ENCODE measurements at places on chromosomes 1 and 21. TPM values are rescaled to one million over a fixed set of nuclear protein-coding genes. Genes with fewer than 3 reads are reported as not detected.

GRCh38 chr1:156356875-156357534, 12.0 kb upstream of the RHBG start:
- no peaks in the 10 kb centered on the region for H3K36me3 ChIP-seq
- no peak overlapping the region for H3K27ac ChIP-seq
- H3K27me3 ChIP-seq, result peaks cover 42% of the 10 kb centered on the region
- H3K4me3 ChIP-seq, result no peak overlapping the region
- peak; percentile 63 for DNase-seq
- peaks cover 6% of the 10 kb centered on the region for H3K4me1 ChIP-seq

Gene AXDND1
- 0.65 TPM for total RNA-seq

DNA sequence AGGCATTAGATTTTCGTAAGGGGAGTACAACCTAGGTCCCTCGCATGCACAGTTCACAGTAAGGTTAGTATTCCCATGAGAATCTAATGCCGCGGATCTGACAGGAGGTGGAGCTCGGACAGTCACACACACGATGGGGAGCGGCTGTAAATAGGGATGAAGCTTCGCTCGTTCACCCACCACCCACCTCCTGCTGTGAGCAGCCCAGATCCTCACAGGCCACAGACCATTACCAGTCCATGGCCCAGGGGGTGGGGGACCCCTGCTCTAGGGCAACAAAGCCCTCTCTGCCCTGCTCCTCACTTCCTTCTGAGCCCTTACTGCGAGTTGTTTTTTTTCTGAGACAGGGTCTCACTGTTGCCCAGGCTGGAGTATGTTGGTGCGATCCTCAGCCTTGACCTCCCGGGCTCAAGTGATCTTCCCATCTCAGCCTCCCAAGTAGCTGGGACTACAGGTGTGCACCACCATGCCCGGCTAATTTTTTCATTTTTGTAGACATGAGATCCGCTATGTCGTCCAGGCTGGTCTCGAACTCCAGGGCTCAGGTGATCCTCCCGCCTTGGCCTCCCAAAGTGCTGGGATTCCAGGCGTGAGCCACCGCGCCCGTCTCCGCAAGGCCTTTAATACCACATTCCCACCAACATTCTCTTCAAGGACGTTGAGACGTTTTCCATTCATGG, 21.3 kb downstream of the TRPM2 start:
- H3K4me3 ChIP-seq, result peak overlapping the region; percentile 68
- peaks cover 25% of the 10 kb centered on the region for H3K4me1 ChIP-seq
- no peak for DNase-seq
- H3K27me3 ChIP-seq, result no peaks in the 10 kb centered on the region

DNA sequence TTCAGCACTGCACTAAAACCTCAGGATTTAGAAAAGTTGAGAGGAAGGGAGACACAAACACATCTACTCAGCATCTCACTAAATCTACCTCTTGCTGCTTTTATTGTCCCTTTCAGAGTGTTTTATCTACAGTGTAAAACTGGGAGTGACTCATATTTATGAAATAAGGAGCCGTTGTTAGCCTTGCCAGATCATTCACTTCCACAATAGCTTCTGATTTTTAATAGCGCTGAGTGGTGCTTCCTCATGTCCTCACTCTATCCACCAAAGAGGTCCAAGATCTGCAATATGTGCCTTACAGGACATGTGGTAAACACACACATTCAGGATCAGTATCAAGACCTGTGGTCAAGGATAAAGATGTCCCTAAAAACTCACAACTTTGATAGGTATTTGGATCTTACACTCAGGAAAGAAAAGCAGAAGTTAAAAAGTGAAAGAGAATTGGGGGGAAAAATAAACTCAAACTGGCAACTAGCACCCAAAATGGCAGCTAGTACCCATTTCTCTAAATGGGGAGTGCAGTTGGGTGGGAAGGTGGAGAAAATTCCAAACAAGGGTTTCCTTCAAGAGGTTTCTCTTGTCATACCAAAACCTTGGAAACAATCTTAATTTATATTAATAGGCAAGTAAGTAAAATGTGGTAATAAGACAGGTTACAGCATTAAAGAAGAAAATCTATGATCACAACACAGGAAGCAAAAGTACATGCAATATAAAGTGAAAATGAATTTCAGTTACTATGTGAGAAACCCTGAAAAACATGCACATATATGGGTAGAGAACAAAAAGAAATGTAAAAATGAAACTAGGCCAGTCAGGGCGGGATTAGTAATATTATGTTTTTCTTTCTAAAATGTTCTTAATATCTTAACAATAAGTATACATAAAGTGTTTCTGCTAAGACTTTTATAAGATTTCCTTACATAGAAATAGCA, 15.9 kb downstream of the DUSP10 start:
- H3K4me1 ChIP-seq, result peaks cover 40% of the 10 kb centered on the region
- no peaks in the 10 kb centered on the region for H3K27me3 ChIP-seq
- peak overlapping the region; percentile 28 for H3K4me3 ChIP-seq
- peaks cover 18% of the 10 kb centered on the region for H3K36me3 ChIP-seq

GRCh38 chr1:8137481-8138244, 111.6 kb upstream of the ERRFI1 start:
- no peak for DNase-seq
- H3K4me3 ChIP-seq, result no peak overlapping the region
- no peak overlapping the region for H3K27ac ChIP-seq

Gene FALEC
- total RNA-seq, result 1.9 TPM
